ENCODE measurements at places on chromosomes 7 and 10.

GRCh38 chr10:78066728-78067430 is 33.2 kb downstream of the RPS24 start:
- no peak for DNase-seq

GRCh38 chr7:22393913-22394729 is 37.2 kb upstream of the RAPGEF5 start:
- no peak for DNase-seq

DNA sequence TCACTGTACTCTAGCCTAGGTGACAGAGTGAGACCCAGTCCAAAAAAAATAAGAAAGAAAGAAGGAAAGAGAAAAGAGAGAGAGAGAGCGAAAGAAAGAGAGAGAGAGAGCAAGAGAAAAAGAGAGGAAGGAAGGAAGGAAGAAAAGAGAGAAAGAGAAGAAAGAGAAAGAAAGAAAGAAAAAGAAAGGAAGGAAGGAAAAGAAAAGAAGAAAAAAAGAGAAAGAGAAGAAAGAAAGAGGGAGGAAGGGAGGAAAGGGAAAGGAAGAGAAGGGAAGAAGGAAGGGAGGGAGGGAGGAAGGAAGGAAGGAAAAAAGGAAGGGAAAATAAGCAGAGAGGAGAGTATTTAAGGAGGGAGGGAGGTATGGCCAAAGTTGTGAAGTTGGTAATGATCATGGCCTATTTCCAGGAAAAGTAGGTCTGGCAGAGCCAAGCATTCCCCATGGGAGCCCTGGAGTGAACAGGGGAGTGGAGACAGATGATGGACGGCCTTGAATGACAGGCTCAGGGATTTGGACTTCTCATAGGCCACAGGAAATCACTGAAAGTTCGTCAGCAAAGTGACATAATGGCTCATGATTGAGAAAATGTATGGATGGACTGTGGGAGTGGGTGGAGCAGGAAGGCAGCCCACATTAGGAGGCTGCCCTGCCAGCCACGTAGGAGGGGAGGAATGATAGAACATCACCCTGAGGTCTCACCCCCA is 44.8 kb upstream of the CUX1 start:
- DNase-seq, result no peak

DNA sequence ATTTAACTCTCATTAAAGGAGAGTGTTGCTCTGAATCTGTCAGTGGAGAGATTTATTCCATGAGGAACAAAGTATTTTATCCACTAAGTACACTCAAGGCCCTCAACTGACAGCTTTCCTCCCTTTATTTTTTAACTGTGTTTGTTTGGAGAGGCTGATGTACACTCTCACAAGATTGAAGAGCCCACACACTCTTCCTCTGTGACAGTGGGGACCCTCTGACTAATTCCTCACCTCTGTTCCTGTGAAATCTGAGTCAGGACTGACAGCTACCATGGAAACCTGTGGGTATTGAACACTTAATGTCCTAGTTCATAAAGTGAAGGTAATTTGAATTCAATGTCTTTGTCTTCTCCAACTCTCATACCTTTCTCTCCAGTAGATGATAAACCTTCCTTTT is 189.8 kb upstream of the PITRM1 start:
- no peak for DNase-seq

DNA sequence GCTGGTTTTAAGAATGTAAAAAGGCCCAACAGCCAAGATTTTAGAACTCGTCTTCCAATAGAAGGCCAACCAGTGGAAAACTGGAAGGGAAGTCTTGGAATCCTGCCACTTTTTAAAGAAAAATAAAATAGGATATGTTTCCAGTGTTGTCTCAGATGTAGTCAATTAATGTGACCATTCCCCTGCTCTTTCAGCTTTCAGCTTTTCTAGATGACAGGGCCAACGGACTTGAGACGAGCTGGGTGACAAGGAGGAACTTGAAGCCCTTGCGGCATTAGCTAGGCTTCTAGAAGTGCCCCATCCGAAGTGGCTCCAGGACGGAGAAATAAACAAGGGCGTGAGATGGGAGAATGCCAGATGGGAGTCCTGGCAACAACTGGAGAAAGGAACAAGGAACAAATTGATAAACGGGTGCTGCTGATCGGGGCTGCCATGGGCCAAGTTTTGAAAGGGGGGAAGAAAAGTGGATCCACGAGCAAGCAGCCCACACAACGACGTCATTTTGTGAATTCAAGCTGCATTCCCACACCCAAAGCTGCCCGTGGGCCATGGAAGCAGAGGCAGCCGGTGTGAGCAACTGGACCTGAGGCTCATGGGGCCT is 42.3 kb downstream of the CTBP2 start:
- no peak for DNase-seq

GRCh38 chr10:74949843-74950765 is 123.7 kb downstream of the KAT6B start:
- DNase-seq, result no peak

DNA sequence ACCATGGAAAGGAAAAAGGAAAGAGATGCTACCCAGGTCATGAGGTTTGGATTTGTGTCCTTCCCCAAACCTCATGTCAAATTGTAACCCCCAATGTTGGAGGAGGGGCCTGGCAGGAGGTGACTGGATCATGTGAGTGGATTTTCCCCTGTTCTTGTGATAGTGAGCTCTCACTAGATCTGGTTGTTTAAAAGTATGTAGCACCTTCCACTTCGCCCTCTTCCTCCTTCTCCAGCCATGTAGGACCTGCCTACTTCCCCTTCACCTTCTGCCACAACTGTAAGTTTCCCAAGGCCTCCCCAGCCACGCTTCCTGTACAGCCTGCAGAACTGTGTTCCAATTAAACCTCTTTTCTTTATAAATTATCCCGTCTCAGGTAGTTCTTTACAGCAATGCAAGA is 113.9 kb downstream of the FAM107B start:
- no peak for DNase-seq

- DNase-seq, result no peak
These were observed 142.6 kb upstream of the ASAH2 start for GRCh38 chr10:50393784-50394467.

DNA sequence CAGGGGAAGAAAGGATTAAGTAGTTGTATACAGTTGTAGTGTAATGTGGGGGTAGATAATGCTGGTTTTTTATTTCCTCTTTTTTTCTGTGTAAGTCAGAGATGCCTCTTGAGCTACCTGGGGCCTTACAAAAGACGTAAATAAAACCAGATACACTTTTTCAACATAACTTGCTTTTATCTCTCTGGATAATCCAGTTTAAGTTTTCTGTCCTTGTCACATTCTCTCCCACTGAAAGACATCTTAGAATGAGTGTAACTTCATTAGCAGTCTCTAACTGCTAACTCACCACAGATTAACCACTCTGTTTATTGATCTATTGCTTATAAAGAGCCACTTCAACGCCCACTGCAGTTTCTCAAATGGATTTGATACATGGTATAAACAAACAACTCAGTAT is 64.1 kb upstream of the LRRN3 start:
- DNase-seq, result no peak

GRCh38 chr7:37705976-37706375 is 22.4 kb downstream of the GPR141 start:
- no peak for DNase-seq

GRCh38 chr10:44242826-44243225 is 142.1 kb downstream of the CXCL12 start:
- DNase-seq, result no peak

- no peak for DNase-seq
These were observed 694.2 kb upstream of the FZD8 start for GRCh38 chr10:36336315-36336714.

- DNase-seq, result no peak
These were observed 194.9 kb upstream of the MGMT start for GRCh38 chr10:129272176-129272575.

- no peak for DNase-seq
These were observed 31.7 kb upstream of the IKZF1 start for GRCh38 chr7:50272808-50273207.

DNA sequence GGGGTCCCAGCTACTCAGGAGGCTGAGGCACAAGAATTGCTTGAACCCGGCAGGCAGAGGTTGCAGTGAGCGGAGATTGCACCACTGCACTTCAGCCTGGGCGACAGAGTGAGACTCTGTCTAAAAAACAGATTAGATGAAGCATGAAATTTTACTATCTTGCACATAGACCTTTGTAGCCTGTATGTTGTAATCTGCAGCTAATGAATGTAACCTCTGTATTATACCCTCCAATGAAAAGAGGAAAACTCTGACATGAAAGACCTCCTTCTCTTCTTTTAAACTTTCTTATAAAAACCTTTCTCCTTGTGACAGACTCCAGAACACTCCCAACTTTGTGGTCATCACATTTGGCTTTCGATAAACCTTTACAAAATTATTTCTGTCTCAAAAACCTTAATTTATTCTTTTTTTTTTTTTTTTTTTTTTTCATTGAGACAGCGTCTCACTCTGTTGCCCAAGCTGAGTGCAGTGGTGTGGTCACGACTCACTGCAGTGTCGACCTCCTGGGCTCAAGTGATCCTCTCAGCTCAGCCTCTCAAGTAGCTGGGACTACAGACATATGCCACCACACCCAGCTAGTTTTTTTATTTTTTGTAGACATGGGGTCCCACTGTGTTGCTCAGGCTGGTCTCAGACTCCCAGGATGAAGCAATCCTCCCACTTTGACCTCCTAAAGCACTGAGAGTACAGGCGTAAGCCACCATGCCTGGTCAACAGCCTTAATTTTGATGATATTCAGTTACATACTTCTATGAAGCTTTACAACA is 97.4 kb downstream of the SVOPL start:
- no peak for DNase-seq

DNA sequence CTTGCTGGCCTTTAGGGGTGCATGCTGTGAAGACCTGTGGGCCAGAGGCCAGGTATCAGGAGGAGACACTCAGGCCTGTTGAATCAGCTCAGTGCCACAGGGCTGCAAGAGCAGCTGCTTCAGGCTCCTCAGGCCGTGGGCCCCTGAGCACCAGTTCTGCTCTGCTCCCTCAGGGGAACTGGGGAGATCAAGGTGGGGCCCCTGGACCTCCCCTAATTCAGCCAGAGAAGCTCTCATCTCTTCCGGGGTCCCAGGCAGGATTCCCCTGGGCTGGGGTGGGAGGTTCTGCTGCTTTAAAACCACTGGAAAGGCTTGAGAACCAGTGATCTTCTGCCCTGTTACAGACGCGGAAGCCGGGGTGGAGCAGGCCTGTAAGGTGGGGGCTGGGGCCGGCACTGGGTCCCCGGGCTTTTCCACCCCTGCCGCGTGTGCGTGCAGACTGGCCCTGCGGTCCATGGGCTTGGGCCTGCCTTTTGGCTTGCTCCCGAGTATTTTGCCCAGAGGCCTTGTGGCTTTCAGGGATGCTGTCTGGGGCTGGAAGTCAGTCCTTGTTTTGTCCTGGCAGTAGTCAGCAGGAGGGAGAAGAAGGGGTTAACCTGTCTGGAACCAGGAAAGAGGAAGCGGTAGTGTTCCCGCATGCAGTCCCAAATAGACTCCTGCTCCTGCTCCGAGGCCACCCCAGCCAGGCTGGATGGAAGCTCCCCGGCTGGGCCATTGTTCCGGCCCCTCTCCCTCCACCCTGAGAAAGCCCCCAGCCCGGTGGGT is 74.3 kb downstream of the LHPP start:
- no peak for DNase-seq

GRCh38 chr7:106270122-106270977 is 14.4 kb downstream of the NAMPT start:
- DNase-seq, result no peak

DNA sequence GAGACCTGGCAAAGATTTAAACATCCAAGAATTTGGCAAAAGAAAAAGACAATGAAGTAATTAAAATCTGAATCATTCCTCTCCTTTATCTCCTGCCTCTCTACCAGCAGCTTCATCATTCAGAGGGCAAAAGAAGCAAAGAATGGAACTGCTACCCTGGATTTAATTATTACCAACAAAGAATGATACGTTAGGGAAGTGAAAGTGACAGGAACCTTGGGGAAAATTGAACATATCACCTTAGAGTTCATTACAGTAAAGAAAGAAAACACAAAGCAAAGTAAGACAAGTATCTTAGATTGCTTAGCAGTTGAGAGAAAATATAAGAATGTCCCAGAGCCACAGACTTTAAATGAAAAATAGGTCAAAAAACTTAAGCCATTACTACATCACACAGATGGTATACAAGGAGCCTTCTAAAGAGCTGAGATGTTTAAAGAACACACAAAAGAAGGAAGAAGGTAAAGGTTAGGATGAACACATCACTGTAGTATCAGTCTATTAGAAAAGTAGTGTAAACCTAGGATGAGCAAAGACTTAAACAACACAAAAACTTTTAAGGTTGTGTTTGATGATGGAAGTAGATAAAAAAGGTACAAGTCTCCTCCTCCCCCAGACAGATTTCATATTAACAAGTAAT is 17.5 kb downstream of the CTNNA3 start:
- DNase-seq, result no peak

GRCh38 chr10:35835545-35835944 is 193.4 kb upstream of the FZD8 start:
- DNase-seq, result no peak

GRCh38 chr10:92119340-92119739 is 171.5 kb downstream of the CPEB3 start:
- DNase-seq, result no peak

Measured in NCI-H2227 treated with DMSO at 0.1 percent for 48 hours (cell line).